Fibroblast of skin of back (primary cell): ENCODE measurements at places on chromosomes 1 and 21.

DNA sequence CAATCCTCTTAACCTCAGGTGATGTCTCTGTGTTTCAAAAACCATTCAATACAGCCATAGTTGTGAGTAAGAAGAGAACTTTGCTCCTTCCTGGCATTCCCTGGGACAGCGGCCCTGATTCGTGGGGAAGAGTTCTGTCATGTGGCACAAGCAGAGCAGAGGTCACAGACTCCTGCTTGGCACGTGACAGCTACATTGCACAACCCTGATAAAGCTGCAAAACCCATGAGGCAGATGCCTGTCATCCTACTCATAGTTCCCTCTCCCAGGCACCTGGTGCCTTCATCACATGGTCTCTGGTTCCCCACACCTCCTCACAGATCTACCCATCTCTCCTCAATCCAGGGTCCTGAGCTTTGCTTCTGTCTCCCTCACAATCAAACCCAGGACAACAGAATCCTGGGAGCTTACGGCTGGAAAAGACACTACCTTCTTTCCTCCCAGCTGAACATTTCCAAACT lies 70.8 kb downstream of the PLPP3 start:
- no peak for DNase-seq

DNA sequence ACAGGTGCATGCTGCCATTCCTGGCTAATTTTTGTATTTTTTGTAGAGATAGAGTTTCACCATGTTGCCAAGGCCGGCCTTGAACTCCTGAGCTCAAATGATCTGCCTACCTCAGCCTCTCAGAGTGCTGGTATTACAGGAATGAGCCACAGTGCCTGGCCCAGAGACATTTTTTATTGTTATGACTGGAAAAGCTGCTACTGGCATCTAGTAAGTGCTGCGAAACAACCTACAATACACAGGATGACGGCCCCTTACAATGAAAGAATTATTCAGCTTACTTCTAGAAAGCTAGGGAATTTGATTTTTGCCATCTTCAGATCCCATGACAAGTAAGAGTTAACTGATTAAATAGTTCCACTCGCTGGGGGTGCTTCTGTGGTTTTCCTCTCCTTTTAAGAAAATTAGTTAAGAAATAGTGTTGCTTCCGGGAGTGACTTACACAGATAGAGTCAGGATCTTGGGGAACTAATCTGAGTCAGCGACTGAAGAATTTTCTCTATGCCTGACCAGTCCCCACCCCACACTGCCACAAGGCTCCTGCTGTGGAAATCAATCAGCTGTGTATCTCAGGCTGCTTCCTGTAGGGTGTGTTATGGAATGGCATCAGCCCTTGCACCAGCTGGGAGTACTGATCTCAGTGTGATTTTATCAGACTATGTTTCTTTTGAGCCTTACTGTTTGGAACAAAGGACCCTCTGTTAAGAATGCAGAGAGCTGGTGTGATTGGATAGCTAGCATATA lies 93.0 kb upstream of the BMP8A start:
- DNase-seq: peak; percentile 99

GRCh38 chr1:247347477-247348222 lies 16.0 kb upstream of the ZNF496 start:
- no peak for DNase-seq

GRCh38 chr1:217527151-217527550 lies 103.7 kb downstream of the GPATCH2 start:
- no peak for DNase-seq

GRCh38 chr1:180462102-180462501 lies 40.3 kb downstream of the ACBD6 start:
- DNase-seq: peak; percentile 6

DNA sequence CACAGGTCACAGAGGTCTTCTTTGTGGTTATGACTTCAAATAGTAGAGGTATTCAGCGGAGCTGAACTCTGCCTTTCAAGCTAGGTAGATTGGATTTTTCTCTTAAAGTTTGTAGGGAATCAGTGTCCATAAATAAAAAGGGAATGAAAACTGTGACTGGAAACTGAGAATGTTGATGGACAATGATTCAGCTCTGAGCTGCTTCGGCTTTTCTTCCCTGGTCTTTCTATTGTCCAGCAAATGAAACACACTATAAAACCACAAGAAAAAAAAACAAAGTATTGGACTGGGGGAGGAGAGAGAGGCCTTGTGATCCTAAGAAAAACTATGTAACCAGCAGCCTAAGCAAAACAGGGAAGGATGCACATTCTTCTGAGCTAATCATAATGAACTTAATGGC lies 11.1 kb downstream of the TNNI3K start:
- DNase-seq: no peak

DNA sequence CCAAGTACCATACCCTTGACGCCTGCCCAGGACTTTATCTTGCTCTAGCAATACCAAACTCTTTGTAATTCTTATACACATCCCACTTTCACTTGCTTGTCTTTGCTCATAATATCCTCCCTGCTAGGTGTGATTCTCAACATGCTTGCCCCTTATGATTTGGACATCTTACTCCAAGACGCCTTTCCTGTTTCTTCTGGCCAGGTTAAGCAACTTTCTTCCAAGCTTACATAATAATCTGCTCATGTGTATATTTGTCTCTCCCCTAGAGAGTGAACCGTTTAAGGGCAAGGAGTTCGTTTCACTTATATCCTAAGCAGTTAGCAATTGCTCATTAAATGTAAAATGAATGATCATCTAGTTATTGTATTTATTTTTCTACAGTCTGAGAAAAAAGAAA lies 21.8 kb downstream of the CRYZL1 start:
- DNase-seq: no peak

- no peak for DNase-seq
Observed at GRCh38 chr1:43238991-43239469, 30.8 kb upstream of the TMEM125 start.

DNA sequence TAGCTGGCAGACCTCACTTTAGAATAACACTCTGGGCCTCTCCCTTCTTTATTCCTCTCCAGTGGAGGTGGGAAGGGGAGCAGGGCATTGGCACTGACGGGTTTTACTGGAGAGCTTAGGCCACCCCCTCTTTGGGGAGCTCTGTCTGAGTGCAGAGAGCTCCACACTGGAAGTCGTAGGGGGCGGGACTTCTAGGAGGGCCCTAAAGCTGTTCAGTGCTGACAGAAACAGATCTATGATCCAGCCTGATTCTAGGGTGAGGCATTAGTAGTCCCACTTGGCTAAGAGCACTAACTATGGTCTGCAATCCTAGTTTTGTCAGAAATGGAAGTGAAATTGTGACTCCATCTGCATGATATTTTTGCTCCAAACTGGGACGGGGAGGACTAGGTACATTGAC lies 138.7 kb downstream of the MIS18A start:
- no peak for DNase-seq

GRCh38 chr1:46001081-46001785 lies 131.2 kb downstream of the PIK3R3 start:
- no peak for DNase-seq

- DNase-seq: no peak
Observed at GRCh38 chr1:94679332-94680038, 137.9 kb upstream of the F3 start.

- DNase-seq: no peak
Observed at GRCh38 chr1:235460770-235461169, 43.5 kb downstream of the B3GALNT2 start.

GRCh38 chr1:234698686-234699085 lies 88.7 kb upstream of the IRF2BP2 start:
- no peak for DNase-seq

- no peak for DNase-seq
Observed at GRCh38 chr1:193438771-193439170, 252.4 kb upstream of the B3GALT2 start.

GRCh38 chr1:169570172-169570574 lies 16.1 kb downstream of the F5 start:
- DNase-seq: no peak

- no peak for DNase-seq
Observed at GRCh38 chr1:182602935-182603645, 1.1 kb downstream of the RGS16 start.

- DNase-seq: peak; percentile 33
Observed at GRCh38 chr1:174990382-174990999, 9.3 kb upstream of the CACYBP start.

DNA sequence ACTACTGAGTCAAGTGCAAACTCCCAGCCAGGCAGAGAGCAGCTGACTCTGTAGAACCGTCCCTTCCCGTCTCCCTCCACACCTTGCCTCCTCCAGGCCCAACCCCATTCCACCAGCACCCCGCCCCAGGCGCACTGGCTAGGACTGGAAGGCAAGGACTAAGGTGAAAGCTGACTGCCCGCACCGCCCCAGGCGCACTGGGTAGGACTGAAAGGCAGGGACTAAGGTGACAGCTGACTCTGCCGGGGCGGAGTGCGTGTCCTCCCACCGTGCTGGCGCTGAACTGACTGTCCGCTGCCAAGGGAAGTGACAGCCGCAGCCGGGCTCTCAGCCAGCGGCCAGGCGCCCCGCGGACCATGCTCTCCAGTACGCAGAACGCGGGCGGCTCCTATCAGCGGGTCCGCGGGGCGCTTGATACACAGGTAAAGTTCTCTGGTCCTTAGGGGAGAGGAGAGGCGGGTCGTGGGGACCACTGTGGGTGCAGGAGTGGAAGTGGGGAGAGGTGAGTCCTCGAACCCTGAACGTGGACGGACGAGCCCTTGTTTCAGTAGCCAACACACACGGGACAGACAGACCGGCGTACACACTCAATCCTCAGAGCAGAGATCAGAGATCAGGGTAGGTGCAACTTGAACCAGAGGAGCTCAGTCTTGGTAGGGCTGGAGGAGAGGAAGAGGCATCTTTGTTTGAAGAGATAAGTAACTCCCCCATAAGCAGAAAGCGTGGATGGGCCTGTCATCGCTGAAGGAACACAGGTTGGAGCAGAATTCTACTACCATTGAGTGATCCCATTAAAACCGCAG lies 58.0 kb downstream of the RBM11 start:
- DNase-seq: no peak

DNA sequence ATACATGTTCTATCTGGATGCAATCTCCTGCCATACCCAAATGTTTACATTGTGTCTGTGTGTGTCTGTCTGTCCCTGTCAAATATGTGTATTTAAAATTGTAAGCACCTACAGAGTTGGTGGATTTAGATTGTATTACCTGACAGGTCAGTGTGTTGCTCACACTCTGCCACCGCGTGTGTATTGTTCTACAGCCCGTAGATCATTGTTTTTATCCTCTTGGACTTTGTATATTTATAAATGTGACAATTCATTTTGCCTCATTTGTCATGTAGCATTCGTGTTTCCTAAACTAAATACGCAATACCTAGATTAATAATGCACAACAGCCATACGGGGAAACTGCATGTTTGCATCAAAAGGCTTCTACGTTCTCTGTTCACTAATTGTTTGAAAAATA lies 634 bp downstream of the ALG14 start:
- no peak for DNase-seq

DNA sequence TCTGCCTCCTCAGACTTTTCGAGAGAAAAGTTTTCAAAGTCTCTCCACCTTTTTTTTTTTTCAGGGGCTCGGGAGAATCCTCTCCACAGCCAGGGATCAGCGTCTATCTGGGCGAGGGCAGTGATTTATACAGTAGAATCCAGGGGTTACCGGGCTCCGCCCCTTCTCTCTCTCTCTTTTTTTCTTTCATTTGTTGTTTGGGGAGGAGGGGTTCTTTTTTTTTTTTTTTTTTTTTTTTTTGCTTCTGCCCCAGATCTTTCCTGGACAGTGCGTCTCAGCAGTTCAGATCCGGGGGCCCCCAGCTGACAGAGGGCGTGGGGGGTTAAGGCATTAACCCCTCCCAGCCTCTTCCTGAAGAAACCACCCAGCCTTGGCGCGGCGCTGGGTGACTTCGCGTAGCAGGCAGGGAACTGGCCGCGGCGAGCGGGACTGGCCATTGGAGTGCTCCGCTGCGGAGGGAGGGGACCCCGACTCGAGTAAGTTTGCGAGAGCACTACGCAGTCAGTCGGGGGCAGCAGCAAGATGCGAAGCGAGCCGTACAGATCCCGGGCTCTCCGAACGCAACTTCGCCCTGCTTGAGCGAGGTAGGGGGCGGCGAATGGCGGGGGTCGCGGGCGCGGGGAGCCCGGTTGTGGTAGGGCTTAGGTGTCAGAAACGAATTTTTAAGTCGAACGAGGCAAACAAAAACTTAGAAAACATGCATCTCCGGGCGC lies at the start of gene S1PR1:
Gene S1PR1 (plus strand): TSS at position 504 of the 713 bp plus-strand sequence. CDS start 1,966 bp downstream, outside the sequence.
- DNase-seq: peak; percentile 55

- DNase-seq: no peak
Observed at GRCh38 chr1:63849149-63849548, 75.3 kb downstream of the ROR1 start.

DNA sequence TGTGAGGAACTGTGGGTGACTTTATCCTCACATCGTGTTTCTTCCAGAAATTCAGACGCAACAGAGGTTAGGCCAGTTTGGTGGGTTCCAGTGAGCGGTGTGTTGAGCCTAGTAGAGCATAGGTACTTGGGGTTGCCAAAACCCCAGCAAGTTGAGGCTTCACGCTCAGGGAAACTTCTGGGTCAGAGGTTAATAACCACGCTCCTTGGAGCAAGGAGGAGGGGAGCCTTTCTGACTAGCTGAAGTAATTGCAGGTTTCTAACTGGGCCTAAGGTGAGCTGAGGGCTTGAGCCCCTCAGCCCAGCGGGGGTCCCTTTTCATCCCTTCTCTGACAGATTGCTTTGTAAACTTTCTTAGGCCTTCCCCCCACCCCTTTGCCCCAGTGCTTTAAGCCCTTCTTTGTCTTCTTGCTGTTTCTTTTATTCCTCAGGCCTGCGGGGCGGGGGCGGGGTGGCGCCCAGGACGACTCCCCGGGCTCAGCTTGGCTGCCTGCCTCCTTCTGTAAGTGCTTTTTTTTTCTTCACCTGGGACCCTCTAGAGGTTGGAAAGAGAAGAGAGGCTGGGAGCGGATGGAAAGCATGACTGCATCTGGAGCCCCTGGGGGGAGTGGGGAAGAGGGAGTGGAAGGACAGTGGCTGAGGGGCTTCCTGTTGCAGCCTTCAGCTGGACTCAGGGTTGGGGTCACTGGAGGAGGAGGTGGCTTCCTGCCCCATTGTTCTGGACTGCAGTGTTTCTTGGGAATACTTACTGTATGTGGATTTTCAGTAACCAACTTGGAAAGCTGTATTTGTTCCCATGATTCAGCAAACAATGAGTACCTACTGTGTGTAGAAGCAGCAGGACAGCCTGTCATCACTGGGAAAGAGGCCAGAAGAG lies 1.3 kb upstream of the ZNF436 start:
- no peak for DNase-seq

DNA sequence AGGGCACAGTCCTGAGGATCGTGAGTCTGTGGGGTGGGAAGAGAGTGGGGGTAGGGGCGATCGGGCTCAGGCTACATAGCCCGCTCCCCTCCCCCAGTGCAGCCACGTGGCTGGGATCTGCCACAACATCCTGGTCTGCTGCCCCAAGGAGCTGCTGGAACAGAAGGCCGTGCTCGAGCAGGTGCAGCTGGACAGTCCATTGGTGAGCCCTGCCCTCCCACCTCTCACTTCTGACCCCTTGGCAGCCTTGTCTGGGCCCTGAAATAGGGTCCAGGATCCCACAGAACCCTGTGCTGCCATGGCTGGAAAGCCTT lies 5.0 kb downstream of the CNKSR1 start:
- no peak for DNase-seq

DNA sequence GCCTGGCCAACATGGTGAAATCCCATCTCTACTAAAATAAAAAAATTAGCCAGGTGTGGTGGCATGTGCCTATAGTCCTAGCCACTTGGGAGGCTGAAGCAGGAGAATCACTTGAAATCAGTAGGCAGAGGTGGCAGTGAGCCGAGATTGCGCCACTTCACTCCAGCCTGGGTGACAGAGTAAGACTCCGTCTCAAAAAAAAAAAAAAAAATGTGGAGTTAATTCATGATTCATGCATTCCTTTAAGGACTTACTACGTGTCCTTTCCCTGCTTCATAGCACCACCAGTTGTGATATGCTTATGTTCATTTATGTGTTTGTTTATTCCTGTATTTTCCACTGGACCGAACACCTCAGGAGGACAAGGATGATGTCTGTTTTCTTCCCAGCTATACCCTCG lies 12.7 kb upstream of the PRELP start:
- DNase-seq: peak; percentile 87

GRCh38 chr1:50989694-50990093 lies 19.6 kb downstream of the CDKN2C start:
- DNase-seq: peak; percentile 20
